ENCODE measurements at places on chromosomes 12 and 14.

DNA sequence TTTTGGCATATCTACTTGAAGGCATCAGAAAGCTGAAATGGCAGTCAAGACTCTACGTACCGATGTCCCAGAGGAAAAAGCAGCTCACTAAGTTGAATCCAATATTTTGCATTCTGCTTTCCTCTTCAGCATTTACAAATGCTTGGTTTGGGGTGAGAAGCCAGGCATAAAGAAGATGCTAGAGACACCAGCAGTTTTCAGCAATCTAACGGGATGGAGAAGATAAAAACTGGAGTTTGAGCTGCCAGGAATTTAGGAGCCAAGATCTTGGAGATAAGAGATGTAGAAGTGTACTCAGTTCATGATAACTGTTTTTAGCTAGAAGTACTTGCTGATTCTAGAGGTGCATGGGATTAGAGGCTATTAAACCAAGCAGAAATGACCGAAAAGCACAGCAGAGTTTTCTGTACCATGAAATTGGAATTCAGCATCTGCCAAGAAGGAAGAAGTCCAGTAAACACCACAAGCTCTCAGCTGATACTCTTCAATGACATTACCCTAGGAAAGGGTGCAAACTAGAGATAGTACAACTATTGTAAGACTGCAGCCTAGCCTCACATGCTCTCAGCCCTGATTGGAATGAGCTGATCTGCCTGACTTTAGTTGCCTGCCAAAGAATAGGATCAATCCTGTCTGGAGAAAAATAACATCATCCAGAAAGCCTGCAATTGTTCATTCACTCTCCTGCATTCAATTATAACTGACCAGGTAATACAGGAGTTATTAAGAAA lies 7.4 kb upstream of the ALDH1L2 start:
- no peak for DNase-seq

DNA sequence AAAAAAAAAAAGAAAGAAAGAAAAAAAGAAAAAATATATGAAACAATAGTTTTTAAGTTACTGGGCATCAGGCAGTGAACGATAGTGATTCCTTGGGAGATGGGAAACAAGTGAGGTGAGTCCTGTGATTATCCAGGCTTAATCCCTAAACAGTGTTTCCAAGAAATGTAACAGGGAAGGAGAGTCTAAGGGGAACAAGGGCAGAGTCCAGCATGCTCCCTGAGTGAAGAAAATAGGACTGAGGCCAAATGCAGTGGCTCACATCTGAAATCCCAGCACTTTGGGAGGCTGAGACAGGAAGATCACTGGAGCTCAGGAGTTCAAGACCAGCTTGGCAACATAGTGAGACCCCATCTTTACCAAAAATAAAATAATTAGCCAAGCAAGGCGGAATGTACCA lies 40.7 kb downstream of the R3HDM2 start:
- no peak for DNase-seq

DNA sequence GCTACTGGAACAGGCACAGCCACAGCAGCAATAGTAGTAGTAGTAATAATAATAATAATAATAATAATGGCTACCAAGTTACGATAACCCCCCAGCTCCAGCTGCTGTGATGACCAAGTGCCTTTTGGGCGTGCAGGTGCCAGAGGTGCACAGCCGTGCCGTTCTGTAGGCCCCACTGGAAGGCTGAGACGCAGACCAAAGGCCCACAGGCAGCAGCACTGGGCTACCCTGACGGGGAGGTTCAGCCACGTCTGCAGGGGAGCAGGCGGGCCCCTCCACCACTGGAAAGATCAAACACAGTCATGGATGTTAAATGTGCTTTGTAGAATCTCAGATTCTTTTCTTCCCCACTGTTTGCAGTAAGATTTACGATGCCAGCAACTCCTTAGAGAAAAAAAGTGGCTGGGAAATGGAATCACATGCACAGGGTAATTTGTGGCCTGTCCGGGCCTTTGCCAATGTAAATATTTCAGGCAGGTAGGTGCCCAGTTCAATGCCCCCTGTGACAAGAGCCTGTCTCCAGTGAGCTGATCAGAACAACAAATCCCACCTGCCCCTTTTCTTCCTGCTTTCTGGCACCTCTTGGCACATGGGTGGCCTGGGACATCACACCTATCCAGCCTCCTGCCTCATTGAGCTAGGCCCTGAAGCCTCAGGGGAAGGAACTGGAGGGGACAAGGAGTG lies 32.6 kb downstream of the CCDC85C start:
- no peak for DNase-seq

DNA sequence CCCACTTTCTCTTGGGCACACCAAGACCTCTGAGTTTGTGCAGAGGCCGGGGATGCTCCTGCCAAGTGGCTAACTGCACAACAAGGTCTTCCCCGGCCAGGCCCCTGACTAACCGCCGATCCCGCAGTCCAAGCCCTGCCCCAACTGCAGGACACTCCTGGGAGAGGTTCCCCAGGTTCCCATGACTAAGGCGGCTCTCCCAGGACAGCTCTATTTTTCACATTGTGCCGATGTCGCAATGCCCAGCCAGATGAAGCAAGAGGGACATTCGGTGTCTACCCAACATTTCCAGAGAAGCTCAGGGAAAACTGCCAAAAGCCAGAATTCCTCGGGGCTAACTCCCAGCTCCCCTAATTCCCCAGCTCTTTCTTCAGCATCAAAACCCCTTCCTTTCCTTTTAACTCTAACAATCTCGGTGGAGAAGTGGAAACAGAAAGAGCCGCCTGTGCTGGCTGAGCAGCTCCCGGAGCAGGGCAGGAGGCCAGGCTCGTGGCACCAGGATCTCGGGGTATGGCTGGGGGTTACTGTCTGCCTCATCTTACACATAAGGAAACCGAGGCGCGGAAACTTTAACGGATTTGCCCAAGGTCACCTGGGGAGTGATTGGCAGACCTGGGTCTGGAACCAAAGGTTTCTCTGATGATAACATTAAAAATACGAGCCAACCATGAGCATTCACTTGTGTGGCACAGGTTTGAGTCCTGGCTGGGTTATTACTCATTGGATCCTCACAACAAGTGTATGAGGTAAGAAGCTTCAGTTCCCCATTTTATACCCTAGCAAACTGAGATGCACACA lies 318.2 kb downstream of the BCL11B start:
- peak; percentile 30 for DNase-seq

Data from AG08396 (cell line).